Tracheal epithelial cell (primary cell): ENCODE measurements at places on chromosomes 2 and 18. TPM values are rescaled to one million over a fixed set of nuclear protein-coding genes. Genes with fewer than 3 reads are reported as not detected.

TEKT4 gene
- total RNA-seq = not detected in 2 replicates

SPP2 gene
- not detected in 2 replicates for total RNA-seq

MEP1B gene
- total RNA-seq = not detected in 2 replicates

ACTR1B gene
- total RNA-seq = 40.7 and 70.1 TPM in 2 replicates

HPCAL1 gene
- total RNA-seq = 12.4 and 42.7 TPM in 2 replicates

NT5DC4 gene
- not detected in 2 replicates for total RNA-seq

PLCD4 gene
- 1.2 and 1.3 TPM in 2 replicates for total RNA-seq

NCKAP1 gene
- 246 and 332 TPM in 2 replicates for total RNA-seq

ZFP36L2 gene
- total RNA-seq = 12.0 and 20.5 TPM in 2 replicates

GAD1 gene
- total RNA-seq = 4.6 and 4.9 TPM in 2 replicates

EGR4 gene
- not detected in 2 replicates for total RNA-seq

MSTN gene
- total RNA-seq = not detected in 2 replicates

GYPC gene
- 0.64 and 7.7 TPM in 2 replicates for total RNA-seq

VWA3B gene
- total RNA-seq = under 0.01 TPM in 1 of 2 replicates, not detected in the other

GPR39 gene
- 7.2 and 12.4 TPM in 2 replicates for total RNA-seq

BMP10 gene
- total RNA-seq = not detected in 2 replicates

CCDC74B gene
- 1.4 and 2.3 TPM in 2 replicates for total RNA-seq

DSC2 gene
- total RNA-seq = 65.4 and 69.6 TPM in 2 replicates

LRRC30 gene
- total RNA-seq = not detected in 2 replicates

IKZF2 gene
- total RNA-seq = 7.0 TPM in 2 replicates

DTNA gene
- total RNA-seq = 2.1 and 13.0 TPM in 2 replicates

SMYD1 gene
- not detected in 2 replicates for total RNA-seq

PHLPP1 gene
- 4.8 and 6.8 TPM in 2 replicates for total RNA-seq

ABCB11 gene
- under 0.01 TPM in 1 of 2 replicates, not detected in the other for total RNA-seq

ASB18 gene
- total RNA-seq = not detected in 2 replicates

INHBB gene
- 0.21 and 0.24 TPM in 2 replicates for total RNA-seq

LRRTM4 gene
- total RNA-seq = not detected in 2 replicates

PSMA8 gene
- not detected in 2 replicates for total RNA-seq

ALPG gene
- total RNA-seq = under 0.01 TPM in 1 of 2 replicates, not detected in the other

ALLC gene
- total RNA-seq = not detected in 2 replicates

IL36RN gene
- total RNA-seq = 1.1 and 8.4 TPM in 2 replicates

CMPK2 gene
- total RNA-seq = 1.4 TPM in 1 of 2 replicates, not detected in the other

EIF2B4 gene
- 19.0 and 22.7 TPM in 2 replicates for total RNA-seq

MREG gene
- 24.3 and 77.8 TPM in 2 replicates for total RNA-seq

ARHGEF4 gene
- total RNA-seq = 50.6 and 66.1 TPM in 2 replicates

RAB12 gene
- 65.1 and 69.3 TPM in 2 replicates for total RNA-seq

R3HDM1 gene
- total RNA-seq = 4.3 and 6.2 TPM in 2 replicates

IDH1 gene
- total RNA-seq = 153 and 330 TPM in 2 replicates

CREG2 gene
- 1.1 and 1.7 TPM in 2 replicates for total RNA-seq

FBXO36 gene
- total RNA-seq = 2.7 and 5.5 TPM in 2 replicates

NFU1 gene
- 27.9 and 29.4 TPM in 2 replicates for total RNA-seq

FBXO15 gene
- total RNA-seq = 0.48 TPM in 1 of 2 replicates, not detected in the other

L3MBTL4 gene
- 0.21 and 1.9 TPM in 2 replicates for total RNA-seq

MYCN gene
- not detected in 2 replicates for total RNA-seq

UGT1A3 gene
- total RNA-seq = 0.24 TPM in 1 of 2 replicates, not detected in the other

GPR148 gene
- total RNA-seq = not detected in 2 replicates

ZNF521 gene
- total RNA-seq = 0.72 TPM in 1 of 2 replicates, not detected in the other

KIAA2012 gene
- not detected in 2 replicates for total RNA-seq

MOCOS gene
- total RNA-seq = 15.9 and 32.6 TPM in 2 replicates

GREB1L gene
- 2.1 and 2.7 TPM in 2 replicates for total RNA-seq

ABCG8 gene
- total RNA-seq = under 0.01 TPM in 1 of 2 replicates, not detected in the other

PLCL1 gene
- under 0.01 TPM in 1 of 2 replicates, not detected in the other for total RNA-seq

NYAP2 gene
- under 0.01 TPM in 1 of 2 replicates, not detected in the other for total RNA-seq

LYPD6 gene
- 0.43 and 1.7 TPM in 2 replicates for total RNA-seq

REG1B gene
- not detected in 2 replicates for total RNA-seq

PROKR1 gene
- not detected in 2 replicates for total RNA-seq

NEU2 gene
- not detected in 2 replicates for total RNA-seq
